CD8-positive, alpha-beta T cell (primary cell): ENCODE measurements at places on chromosomes 2 and 18.
A peak's percentile ranks its signal among the peaks of the same experiment; 100 is the strongest.

GRCh38 chr18:44816050-44816449 lies 135.4 kb downstream of the SETBP1 start:
- no peak for DNase-seq

- DNase-seq, result no peak
Measured at GRCh38 chr2:45439788-45440773, 171.0 kb downstream of the SRBD1 start.

- DNase-seq, result peak; percentile 50
Measured at GRCh38 chr2:6866275-6866671, 566 bp upstream of the CMPK2 start.

DNA sequence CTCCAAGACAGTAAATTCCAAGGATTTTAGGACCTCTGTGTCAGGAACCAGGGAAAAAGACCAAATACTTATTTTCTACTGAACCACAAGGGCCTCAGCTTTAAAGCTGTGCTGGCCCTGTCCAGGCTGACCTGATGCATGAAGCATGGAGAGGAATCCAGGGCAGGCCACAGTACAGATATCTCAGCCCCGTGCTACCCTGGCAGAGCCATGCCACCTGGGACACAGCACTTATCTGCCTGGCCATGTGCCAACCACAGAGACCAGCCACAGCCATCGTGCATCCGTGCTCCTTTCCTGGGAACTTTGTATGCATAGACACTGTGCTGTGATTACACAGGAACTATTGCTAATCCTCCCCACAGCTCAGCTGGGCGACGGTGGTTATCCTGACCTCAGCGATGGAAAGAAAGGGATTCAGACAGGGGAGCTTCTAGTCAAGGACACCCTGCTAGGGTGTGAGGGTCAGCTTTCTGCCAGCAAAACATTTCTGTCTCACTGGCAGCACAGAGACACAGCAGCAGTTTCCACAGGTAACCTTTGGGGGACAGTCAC lies 687.4 kb upstream of the ID2 start:
- no peak for DNase-seq

DNA sequence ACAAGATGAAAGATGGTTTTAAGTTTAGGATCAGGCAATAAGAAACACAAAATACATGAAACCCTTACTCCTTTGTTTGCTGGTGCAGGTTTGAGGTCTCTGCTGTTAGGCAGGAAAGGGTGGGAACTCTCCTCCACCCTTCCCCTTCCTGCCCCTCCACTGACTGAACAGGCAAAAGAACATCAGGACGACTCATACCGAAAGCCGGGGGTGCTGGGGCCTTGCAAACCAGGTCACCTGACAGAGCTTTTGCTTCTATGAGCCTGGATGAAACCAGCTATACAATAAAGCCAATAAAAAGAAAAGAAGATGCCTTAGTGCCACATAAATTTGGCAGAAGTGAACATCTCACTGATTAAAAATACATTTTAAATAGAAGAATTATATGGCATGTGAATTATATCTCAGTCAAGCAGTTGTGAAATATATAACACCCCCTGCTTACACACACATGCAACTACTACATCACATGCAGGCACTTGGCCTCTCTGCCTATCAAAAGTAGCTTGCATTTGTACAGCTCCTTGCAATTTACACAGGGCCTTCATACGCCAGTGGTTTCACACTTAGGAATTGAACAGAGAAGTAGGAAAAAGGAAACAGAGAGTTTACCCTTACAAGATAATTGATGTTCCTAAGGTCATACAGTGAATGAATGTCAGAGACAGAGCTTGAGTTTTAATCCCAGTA lies 215.1 kb upstream of the TRIB2 start:
- DNase-seq, result peak; percentile 56

DNA sequence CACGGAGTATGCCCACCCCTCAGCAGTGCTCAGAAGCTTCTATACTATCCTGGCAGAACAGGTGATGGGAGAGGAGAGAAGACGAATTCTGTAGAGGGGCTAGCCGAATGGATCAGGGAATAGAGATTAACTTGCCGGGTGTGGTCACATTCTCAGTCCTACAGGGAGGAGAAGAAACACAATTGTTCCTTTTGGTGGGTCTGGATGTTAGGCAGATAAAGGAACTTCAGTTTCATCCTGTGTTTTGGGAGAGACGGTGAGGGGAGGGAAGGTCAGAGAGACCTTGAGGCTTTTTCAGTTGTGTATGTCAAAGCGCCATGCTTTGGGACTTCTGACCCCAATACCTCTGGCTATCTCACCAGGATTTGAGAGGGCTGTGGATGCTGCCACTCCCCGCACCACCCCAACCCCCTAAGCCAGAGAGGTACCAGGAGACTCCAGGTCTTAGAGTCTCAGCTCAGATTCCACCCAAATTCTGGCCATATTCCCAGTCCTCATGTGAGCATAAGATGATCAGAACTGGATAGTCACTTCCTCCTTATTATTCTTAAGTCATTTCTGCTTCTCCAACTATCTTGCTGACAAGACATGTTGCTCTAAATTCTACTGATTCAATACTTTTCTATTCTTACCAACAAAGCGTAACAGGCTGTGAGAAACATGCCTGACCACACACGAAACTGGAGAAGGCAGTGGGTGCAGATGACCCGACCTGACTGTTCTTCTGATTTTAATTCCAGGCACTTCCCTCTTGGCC lies 2.3 kb upstream of the TMEM37 start:
- no peak for DNase-seq

DNA sequence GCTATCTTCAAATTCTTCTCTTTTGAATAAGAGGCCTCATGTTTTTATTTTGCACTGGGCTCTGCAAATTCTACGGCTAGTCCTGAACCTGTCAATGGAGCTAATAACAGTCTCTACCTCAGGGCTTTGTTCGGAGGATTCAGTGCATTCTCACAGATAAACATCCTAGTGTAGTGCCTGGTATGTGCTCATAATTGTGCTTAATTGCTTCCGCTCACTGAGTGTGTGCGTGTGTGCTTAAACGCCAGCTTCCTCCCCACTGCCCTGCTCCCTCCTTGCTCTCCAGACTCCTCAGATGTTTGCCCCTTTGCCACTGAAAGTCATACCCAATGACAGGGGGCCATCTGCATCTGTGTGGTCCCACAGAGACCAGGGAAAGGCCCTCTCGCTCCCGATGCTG lies 6.7 kb downstream of the GYPC start:
- DNase-seq, result no peak

DNA sequence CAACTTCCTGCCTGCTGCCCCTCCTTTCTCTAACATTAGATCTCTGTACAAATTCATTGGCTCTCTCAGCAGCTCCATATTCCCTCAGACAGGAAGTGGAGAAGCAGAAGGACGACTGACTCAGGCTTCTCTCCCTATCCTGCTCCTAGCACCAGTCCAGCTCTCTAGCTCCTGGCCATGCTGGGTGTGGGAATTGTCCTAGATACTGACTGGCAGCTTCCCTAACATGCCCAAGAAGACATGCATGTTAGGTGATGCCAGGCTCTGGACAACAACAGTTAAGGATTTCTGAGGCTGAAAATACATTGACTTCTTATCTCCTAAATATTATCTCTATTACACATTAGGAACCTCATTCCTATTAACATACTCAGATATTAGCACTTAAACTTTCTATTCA lies 292.9 kb downstream of the IKZF2 start:
- DNase-seq, result no peak

- DNase-seq, result no peak
Measured at GRCh38 chr2:112032224-112032586, 22.9 kb upstream of the TMEM87B start.

GRCh38 chr2:70515938-70516337 lies 37.7 kb downstream of the TGFA start:
- no peak for DNase-seq

DNA sequence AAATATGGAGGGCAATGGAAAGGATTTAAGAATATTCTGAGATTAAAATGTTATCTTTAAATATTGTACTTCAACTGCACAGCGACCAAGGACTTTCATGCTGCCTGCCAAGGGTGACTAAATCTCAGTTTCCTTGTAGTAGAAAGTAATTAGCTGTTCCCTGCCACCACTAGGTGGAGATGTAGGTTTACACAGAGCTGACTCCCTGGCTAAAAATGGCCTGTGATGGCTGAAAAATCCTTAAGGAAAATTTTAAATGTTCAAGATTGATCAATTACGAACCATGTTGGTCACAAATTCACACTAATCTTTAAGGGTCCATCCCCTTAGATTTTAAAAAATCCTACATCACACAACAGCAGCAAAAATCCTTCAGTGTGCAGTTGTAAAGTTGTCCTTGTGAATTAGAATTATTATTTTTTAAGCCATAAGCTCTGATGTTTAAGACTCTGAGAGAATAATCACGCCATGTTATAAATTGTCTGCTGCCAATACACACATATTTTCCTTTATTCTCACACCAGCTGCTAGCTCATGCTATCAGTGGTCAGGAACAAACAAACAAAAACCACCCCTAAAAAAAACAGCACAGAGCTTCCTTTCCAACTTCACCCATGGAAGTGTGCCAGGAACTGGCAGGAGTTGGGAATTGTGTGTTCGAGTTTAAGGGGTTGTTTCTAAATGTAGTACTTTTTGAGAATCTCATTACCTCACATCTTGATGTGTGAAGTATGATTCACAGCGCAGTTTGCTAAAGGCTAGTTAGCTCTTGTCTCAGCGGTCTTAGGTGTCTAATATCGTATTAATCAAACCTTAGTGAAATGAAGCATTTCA lies 399.8 kb downstream of the TMEM182 start:
- DNase-seq, result no peak

GRCh38 chr2:181169503-181169902 lies 189.1 kb downstream of the UBE2E3 start:
- no peak for DNase-seq

- no peak for DNase-seq
Measured at GRCh38 chr18:58666176-58666575, 5.1 kb upstream of the MALT1 start.

DNA sequence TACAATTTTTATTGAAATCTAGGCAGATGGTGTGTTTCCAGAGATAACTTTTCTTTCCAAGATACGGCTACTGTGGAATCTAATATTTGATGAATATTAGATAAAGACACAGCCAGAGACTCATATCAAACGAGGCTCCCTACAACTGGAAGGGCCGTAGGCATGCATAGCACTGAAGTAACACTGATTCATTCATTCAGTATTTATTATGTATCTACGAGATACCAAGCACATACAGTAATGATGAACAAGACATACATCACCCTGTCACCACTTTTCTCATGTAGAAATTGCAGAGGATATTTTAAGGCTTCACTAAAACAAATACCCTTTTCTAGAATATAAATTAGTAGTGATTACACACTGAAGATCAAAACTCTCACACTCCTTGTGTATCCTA lies 74.5 kb downstream of the KCTD18 start:
- DNase-seq, result no peak

GRCh38 chr2:48180557-48180956 lies 274.3 kb upstream of the FBXO11 start:
- no peak for DNase-seq

GRCh38 chr2:227464851-227465250 lies 7.1 kb upstream of the AGFG1 start:
- no peak for DNase-seq

- DNase-seq, result no peak
Measured at GRCh38 chr2:177396703-177397460, 4.3 kb downstream of the AGPS start.

DNA sequence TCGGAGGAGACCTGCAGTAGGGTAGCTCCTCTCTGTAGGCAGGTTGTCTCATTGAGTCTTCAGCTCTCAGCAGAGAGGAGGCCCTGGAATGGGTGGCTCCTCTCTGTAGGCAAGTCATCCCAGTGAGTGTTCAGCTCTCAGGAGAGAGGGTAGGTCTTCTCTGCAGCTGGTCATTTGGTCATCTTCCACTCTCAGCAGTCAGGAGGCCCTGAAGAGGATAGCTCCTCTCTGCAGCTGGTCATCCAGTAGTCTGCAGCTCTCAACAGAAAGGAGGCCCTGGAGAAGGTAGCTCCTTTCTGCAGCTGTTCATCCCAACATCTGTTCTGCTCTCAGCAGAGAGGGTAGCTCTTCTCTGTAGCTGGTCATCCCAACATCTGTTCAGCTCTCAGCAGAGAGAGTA lies 26.0 kb upstream of the RUFY4 start:
- DNase-seq, result no peak

GRCh38 chr2:37633234-37633633 lies 38.2 kb downstream of the CDC42EP3 start:
- no peak for DNase-seq

DNA sequence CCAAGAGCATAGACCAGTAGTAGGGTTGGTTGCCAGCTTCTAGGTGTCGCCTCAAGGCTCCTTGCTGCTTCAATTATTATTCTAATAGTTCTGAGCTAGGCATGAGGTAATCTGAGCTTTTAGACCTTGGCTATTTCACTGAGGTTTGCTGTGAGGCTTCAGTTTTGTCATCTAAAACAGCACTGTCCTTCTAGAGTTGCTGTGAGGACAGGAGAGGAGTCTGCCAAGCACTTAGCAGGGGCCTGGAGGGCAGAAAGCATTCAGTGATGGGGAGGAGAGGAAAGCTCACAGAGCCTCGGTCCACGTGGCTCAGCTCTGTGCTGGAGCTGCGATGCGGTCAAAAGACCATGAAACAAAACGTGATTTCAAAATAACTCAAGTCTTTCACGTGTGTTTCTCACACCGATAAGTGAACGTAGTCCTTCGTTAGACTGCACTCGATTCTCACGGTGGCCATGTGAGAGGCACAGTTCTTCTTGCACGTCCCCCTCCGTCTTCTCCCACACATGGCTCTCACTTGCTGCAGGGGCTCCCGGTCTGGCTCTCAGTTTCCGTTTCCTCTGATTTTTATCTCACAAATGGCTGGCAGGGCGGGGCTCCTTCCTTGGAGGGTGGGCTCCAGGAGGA lies 113.7 kb downstream of the B3GNT2 start:
- peak; percentile 51 for DNase-seq

GRCh38 chr2:189056200-189057106 lies 82.3 kb downstream of the COL3A1 start:
- no peak for DNase-seq

DNA sequence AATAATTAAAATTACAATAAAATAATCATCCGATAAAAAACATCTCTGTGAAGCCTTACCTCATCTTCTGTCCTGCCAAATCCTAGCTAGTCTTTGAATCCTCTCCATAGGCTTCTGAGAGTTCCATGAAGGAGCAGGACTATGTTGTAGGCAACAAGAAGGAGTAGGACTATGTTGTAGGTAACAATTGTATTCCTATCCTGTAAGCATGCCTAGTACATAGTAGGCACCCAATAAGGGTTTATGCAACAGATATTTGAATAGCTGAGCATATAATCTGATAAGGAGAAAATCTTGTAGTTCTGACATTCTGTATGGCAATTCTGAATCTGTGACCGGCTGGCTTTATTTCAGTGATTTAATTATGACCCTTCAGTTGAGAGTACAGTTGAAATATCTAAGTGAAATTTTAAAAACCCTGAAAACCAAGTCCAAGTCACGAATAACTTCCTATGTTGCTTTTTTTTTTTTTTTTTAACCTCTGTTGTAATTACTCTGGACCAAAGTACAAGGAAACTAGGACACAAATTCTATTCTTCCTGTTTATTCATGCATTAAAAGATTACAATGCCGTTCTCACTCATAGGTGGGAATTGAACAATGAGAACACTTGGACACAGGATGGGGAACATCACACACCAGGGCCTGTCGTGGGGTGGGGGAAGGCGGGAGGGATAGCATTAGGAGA lies 27.8 kb downstream of the VWA3B start:
- DNase-seq, result no peak
